Uterus (tissue), 4 donors: ENCODE measurements at places on chromosomes 13 and 19.

DNA sequence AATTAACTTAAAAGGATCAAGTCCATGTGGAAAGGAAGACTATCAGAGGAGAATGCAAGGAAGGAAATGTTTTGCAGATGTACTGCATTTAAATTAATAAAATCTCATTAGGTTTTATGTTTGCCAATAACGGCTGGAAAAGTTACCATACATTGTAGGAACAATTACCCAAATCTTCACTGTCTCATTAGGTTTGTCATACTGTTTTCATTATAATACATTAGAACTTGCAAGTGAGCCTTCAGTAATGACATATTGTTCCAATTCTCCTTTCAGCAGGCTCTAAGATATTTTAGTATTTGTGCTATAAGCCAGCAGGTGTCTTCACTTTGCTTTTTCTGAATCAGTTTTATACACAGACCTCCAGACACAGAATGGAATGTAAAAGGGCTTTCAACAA, 661.6 kb upstream of the KLHL1 start:
- no peak for DNase-seq

DNA sequence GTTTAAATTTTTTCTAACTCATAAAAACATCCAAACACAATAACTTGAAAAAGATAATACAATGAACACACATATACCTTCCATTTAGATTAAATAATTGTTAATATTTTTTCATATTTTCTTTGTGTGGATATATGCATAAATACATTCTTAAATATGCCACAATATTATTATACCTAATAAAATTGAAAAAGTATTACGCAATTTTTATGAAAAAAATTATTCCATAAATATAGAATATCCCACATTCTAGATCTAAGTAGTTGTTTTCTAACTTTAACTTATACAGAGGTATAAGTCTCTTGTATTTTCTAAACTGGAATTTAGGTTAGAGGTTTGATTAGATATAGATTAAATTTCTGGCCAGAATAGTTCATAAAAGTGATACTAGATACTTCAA, 34.3 kb downstream of the POU4F1 start:
- DNase-seq = no peak

- no peak for DNase-seq
Observed at GRCh38 chr19:17156947-17157302, 58.2 kb upstream of the USE1 start.

DNA sequence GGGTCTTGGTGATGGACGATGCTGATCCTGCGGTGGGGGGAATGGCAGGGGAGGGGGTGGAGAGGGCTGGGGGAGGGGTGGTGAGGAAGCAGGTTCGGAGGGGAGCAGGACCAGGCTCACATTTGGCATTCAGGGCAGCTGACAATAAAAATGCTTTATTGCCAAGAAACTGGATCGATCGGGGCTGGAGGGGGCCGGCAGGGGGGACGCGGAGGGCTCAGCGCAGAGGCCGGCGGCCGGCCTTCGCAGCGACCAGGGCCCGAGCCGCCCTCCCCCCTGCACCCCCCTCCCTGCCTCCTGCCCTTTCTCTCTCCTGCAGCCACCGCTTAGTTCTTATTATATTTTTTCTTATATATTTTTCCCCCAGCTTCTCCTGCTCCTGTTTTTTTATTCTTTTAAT, 18.1 kb upstream of the POU2F2 start:
- no peak for DNase-seq

- no peak for DNase-seq
Observed at GRCh38 chr19:42412661-42413076, 14.5 kb downstream of the LIPE start.

- DNase-seq = peak; percentile 31
Observed at GRCh38 chr19:55305491-55305890, 19.6 kb downstream of the TMEM150B start.

- peak; percentile 63 for DNase-seq
Observed at GRCh38 chr13:51006067-51006845, 96.7 kb downstream of the RNASEH2B start.

- DNase-seq = no peak
Observed at GRCh38 chr19:38654628-38655055, 7.2 kb downstream of the ACTN4 start.

- no peak for DNase-seq
Observed at GRCh38 chr13:104008075-104008474, 941.9 kb upstream of the SLC10A2 start.

- no peak for DNase-seq
Observed at GRCh38 chr19:43552616-43553015, 19.6 kb downstream of the ZNF575 start.

DNA sequence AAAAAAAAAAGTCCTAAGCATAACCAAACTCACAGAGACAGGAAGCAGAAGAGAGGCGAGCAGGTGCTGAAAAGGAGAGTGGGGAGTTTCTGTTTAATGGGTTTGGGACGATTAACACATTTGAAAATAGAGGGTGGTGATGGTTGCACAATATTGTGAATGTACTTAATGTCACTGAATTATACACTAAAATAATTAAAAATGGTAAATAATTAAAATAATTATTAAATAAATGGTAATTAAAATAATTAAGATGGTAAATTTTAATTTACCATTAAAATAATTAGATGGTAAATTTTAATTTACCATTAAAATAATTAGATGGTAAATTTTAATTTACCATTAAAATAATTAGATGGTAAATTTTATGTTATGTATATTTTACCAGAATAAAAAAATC, 74.8 kb upstream of the XPO4 start:
- no peak for DNase-seq

DNA sequence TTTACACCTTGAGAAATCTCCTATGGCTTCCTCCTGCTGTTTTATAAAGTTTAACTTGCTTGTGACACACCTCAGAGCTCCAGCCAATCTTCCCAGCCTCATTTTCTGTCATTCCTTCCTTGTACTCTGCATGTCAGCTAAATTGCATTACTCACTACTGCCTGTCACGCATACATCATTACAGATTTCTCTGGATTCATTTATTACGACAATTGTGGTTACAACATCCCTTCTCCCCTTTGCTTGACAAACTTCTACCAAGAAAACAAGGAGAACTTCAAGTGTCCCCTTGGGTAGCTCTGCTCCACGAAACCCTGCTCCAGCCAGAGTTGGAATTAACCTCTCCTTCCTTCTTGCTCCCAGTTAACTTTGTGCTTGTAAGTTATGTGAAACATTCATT, 22.0 kb upstream of the GPR18 start:
- no peak for DNase-seq

- DNase-seq = no peak
Observed at GRCh38 chr19:48511321-48511731, 309 bp downstream of the LMTK3 start.

DNA sequence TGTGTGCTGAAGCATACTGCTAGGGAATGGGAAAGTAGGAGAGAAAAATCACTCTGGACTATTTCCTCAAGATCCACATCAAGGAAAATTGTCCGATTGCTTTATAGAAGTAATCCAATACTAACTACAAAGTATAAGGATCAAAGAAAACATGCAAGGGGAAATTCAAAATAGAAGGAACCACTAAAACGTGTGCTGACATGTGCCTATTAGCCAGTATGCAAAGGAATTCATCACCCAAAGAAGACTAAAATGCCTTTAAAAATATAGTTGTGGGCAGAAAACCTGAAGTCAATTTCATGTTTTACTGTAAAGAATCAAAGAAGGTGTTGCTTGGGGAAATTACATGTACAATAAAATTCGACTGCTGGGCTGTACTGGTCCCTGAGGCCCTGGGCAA, 14.3 kb downstream of the DLEU7 start:
- DNase-seq = no peak

- DNase-seq = no peak
Observed at GRCh38 chr19:3153286-3154230, 17.7 kb downstream of the GNA15 start.

GRCh38 chr13:110271313-110271712, 35.6 kb downstream of the COL4A1 start:
- DNase-seq = peak; percentile 12

GRCh38 chr13:101945435-101945834, 456.4 kb downstream of the FGF14 start:
- DNase-seq = no peak

- no peak for DNase-seq
Observed at GRCh38 chr13:37074703-37075102, 15.2 kb upstream of the SUPT20H start.

GRCh38 chr13:26325876-26326275, 71.9 kb downstream of the CDK8 start:
- no peak for DNase-seq

DNA sequence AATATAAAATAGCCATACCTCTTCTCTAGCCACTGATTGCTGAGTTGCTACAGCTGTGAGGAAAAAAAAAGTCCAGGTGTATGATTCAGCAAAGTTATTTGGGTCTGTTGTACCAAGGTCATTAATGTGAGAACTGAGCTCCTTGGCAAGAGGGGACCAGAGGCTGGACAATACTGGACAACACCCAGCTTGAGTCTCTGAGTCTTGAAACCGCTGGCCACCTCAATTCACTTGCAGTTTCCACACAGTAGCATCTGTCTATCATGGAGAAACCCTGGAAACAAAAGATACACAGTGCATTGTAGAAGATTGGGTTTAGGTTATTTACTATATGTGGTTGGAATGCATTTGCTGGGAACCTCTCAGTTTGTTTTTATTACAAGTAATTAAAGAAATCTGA, 60.4 kb downstream of the WDFY2 start:
- no peak for DNase-seq

DNA sequence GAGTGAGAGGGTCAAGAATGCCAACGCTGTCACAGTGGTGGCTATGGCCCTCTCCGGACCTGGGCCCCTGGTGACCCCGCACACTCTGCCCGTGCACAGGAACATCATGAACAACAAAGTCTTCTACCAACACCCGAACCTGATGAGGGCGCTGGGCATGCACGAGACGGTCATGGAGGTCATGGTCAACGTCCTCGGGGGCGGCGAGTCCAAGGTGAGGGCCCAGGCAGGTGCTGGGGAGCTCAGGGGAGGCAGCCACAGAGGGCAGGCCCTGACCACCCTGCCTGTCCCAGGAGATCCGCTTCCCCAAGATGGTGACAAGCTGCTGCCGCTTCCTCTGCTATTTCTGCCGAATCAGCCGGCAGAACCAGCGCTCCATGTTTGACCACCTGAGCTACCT, 62.6 kb downstream of the RYR1 start:
- no peak for DNase-seq

DNA sequence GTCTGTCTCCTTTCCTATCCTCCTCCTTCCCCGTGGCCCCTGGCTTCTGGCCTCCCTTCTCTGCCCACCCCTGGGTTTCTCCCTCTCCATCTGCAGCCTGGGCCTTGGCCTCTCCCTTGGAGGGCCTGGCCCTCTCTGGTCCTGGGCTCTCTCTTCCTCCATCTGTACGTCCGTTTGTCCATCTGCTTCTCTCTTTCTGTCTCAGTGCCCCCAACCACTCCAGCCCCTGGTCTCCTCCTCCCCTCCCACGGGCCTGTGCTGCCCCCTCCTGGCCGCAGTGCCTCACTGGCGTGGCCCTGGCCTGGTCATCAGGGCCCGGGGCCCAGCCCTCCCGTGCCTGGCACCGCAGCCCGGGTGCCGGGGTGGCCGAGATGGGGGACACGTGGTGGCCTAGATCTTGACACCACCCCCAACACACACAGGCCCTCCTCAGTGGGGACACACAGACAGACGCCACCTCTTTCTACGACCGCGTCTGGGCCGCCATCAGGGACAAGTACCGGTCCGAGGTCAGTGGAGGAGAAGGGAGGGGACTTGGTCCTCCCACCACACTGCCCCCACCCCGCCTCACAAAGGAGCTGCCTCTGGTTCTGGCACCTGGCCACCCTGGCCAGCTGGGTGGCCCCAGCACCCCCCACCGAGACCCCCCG, 11.3 kb downstream of the PRKCSH start:
- no peak for DNase-seq

GRCh38 chr19:46955813-46956371, 63.7 kb upstream of the NPAS1 start:
- DNase-seq = no peak

DNA sequence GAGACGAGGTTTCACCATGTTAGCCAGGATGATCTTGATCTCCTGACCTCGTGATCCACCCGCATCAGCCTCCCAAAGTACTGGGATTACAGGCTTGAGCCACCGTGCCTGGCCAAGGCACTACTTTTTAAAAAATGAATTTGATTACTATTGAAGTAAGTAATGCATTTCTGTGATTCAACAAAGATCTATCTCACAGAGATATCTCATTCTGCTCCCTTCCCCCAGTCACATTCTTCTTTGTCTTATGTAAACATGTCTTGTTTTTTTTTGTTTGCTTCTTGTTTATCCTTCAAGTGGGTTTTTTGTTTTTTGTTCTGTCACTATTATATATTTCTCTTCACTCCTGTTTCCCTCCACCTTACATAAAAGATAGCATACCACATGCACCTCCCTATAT, 6.6 kb downstream of the ZNF146 start:
- no peak for DNase-seq

- no peak for DNase-seq
Observed at GRCh38 chr13:35906636-35907035, 224.5 kb downstream of the DCLK1 start.

DNA sequence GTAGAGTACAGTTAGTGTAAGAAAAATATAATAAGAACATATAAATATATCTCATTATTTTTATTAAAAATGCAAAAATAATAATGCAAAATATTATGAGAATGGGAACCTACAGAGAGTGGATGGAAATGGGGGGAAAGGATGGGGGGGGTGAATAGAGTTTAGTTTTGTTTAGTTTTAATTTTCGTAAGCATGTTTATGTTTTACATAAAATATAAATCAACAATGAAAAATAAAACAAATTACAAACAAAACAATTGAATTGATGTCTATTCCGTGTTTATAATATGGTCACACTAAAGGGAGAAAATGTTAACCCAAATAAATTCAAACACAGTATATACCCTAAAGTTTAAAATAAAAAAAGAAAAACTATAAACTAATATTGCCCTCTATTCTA, 1717.4 kb upstream of the SPRY2 start:
- DNase-seq = no peak

- no peak for DNase-seq
Observed at GRCh38 chr13:99614465-99614885, 113.2 kb downstream of the TM9SF2 start.

- no peak for DNase-seq
Observed at GRCh38 chr13:95898256-95898655, 154.9 kb downstream of the UGGT2 start.

GRCh38 chr19:7970716-7971448, 27.4 kb upstream of the TIMM44 start:
- DNase-seq = no peak

DNA sequence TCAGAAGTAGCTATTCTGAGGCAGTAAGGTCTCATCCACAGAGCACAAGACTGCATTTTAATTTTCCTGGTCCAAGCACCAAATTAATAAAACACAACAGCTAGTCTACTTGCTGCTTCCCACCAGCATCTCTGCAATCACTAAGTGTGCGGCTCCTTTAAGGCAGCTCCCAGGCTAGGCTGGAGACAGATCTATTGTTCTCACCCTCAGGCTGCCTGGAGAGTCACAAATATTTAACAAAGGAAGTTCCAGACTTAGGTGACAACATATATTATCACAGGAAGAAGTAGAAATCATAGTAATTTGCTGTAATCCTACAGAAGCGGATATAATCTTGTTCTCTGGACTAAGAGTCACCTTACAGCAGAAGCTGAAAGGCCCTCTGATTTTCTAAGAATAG, 2.2 kb upstream of the EID2 start:
- no peak for DNase-seq
